ENCODE measurements at places on chromosomes 7 and 10.
A peak's percentile ranks its signal among the peaks of the same experiment; 100 is the strongest.

GRCh38 chr10:71622154-71622526 lies 97.4 kb downstream of the C10orf105 start:
- peak; percentile 30 for DNase-seq

DNA sequence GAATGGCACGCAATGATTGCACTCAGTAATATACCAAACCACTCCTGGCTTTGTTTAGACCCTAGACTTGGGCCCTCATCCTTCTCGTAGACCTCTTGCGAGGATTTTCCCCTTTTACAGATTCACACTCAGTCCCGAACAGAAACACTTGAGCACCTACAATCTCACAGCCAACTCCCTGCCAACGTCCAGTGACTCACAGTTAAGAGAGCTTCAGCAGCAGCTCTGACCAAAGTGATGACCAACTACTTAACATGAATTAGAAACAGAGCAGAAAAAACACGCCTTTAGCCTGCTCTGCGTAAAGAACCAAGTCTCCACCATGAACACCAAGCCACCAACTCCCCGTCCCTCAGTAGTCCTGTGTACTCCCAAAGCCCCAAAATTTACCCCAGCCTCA lies 2.2 kb downstream of the DNAJC30 start:
- no peak for DNase-seq

DNA sequence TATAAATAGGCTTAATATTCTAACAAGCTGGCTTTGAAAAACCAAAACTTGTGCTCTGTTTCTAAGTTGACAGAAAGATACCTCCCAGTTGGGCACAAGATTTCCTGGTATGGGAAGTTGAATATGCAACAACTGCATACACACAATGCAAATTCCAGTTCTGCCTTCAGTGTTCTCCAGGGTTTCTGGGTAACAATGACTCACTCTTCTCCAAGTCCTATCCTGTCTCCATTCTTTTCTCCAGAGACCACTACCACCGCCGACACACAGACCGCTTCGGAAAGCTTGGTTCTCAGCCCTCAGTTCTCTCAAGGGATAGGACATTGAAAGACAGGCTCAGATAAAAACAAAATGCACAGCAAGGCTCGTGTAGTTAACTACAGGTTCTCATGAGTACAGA lies 12.2 kb downstream of the PDE1C start:
- DNase-seq, result no peak

DNA sequence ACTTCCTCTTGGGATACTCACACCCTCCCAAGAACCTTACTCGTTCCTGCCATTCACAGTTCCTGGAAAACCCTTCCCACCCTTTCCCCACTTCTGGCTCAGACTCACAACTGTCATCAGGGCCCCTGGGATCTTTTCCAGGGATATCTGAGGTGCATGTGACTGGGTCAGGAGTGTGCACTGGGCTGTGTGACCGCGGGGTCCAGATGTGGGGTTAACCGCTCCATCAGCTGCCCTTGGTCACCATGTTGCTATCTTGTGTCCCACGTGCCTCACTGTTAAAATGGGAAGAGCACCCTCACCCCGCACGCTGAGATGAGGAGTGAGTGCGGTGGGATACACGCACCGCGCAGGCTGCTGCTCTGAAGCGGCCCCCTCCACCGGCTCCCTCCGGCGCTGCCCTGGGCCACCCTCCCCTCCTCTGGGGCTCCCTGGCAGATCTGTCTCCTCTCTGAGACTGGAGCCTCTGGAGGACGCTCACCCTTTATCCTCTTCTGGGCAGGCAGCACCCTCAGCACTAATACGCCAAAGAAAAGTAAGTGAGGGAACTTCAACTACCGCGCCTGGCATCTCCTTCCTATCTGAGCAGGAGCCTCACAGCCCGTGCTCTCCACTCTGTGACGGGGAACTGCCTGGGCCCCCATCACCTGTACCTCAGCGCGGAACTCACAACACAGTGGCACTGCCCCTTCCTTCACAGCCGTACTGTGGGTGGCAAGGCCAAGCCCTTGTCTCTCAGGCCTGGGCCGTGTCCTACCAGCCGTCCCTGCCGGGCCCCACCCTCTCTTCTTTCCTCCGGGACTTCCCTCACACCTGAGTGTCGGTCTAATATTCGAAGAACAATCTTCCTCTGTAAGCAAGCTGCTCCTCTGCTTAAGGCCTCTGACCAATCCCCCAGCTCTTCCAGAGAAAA lies 15.6 kb downstream of the COBL start:
- DNase-seq, result no peak

DNA sequence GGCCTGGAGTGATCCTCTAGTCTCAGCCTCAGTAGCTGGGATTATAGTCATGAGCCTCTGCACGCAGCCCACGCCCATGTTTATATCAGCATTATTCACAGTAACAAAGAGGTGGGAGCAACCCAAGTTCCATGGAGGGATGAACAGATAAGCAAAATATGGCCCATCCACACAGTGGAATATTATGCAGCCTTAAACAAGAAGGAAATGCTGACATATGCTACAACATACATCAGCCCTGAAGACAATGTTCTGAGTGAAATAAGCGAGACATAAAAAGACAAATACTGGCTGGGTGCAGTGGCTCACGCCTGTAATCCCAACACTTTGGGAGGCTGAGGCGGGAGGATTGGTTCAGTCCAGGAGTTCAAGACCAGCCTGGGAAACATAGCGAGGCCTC lies 21.5 kb upstream of the PFKFB3 start:
- no peak for DNase-seq

DNA sequence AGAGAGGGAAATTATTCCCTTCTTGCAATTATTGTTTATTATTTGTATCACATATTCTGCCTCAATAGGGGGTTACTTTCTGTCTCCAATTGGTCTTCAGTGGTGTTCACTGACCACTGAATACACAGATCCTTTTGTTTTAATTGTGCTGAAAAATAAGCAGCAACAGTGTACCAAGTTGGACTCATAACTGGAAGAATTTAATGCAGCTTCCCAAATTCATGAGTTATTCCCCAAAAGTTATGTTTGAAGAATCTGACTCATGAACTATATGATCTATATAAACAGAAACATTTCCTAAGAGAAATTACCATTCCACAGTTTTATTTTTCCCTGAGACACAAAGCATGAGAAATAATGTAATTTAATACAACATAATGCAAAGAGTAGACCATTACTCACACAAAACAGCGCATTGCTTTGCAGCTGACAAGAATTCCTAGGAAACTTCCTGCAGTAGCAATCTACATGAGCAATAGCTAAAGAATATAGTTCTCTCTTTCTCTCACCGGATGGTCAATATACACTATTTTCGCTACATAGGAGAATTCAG lies 479.2 kb downstream of the HTR7 start:
- DNase-seq, result no peak

DNA sequence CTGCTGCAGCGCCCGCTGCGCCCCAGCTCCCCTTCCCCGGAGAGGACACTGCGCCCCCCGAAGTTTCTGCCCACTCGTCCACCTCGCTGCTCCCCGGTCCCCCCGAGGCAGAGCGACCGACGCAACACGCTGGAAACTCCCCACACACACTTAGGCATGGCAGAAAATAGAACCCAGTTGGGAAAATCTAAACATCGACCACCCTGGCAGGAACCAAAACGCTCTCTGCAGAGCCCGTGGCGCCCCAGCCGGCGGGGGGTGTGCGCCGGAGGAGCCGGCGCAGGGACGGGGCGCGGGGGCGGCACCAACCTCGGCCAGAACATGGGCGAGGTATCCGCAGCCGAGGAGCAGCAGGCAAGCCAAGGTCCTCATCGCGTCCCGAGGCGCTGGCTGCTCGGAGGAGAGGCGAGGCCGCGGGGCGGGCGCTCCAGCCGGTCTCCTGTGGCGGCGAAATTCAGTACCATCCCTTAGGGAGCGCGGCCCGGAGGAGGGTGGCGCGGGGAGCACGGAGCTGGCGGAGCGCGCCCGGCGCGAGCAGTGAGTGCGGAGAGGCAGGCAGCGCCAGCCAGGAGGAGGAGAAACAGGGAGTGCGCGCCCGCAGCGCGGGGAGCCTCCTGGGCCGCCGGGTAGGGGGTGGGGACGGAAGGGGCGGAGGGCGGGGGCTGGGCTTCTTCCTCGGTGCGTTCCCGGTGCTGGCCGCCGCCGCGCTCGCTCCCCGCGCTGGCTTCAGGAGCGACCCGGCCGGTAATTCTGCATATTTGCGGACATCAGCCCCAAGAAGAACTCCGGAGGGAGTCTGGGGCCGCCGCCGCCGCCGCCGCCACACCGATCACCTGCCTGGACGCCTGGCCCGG lies 789 bp downstream of the PDGFA start:
- DNase-seq, result peak; percentile 87

DNA sequence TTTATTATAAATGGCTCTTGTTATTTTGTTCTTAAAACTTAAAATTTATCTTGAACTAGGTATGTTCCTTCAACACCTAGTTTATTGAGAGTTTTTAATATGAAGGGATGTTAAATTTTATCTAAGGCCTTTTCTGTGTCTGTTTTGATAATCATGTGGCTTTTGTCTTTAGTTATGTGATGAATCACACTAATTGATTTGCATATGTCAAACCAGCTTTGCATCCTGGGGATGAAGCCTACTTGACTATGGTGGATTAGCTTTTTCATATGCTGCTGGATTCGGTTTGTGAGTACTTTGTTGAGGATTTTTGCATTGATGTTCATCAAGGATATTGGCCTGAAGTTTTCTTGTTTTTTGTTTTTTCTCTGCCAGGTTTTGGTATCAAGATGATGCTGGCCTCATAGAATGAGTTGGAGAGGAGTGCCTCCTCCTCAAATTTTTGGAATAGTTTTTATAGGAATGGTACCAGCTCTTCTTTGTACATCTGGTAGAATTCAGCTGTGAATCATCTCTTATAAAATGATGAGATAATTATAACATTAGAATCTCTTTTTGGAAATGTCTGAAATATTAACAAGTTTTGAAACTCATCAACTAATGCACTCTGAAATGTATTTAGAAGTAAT lies 78.7 kb upstream of the AGR3 start:
- no peak for DNase-seq

DNA sequence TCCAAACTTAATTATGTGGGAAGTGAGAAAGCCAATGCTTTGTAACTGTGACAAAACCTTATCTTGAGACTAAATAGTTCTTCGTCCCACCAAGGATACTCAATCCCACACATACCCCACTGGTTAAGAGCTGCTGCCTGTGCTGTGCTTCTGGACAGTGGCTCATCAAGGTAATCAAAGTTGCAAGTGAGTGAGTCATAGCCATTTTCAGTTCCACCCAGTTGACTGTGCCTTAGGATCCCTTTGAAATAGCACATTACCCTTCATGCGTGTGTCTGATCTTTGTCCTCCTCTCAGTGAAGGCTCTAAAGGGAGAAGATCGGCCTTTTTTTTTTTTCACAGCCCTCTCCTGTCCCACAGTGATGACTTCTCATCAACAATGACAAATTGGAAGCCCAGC lies 706.0 kb upstream of the AUTS2 start:
- no peak for DNase-seq

DNA sequence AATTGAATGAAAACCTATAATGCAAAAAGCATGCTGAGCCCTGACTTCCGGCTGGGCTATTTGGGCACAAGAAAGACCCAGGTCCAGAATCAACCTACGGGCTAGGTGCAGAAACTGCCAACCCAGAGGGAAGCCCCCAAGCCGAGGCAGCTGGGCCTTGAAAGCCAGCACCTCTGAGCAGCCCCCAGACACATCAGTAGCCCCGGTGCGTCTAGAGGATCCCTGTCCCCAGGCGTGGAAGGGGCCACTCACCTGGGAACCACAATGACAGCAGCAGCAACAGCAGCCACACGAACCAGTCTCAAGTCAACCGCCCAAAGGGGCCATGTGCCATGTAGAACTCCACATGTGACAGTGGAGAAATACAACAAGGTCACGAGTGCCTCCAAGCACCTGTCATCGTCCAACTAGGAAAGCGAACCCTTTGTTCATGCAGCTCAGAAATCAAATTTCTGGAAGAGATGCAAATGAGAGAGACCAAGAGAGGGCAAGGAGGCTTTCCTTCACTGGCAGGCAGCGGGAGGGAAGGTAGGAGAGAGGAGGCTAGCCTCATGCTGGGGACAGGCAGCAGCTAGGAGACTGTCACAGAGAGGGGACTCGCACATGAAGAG lies 57.5 kb upstream of the CHST15 start:
- DNase-seq, result no peak

- no peak for DNase-seq
Measured at GRCh38 chr7:120218712-120219111, 54.3 kb upstream of the KCND2 start.

DNA sequence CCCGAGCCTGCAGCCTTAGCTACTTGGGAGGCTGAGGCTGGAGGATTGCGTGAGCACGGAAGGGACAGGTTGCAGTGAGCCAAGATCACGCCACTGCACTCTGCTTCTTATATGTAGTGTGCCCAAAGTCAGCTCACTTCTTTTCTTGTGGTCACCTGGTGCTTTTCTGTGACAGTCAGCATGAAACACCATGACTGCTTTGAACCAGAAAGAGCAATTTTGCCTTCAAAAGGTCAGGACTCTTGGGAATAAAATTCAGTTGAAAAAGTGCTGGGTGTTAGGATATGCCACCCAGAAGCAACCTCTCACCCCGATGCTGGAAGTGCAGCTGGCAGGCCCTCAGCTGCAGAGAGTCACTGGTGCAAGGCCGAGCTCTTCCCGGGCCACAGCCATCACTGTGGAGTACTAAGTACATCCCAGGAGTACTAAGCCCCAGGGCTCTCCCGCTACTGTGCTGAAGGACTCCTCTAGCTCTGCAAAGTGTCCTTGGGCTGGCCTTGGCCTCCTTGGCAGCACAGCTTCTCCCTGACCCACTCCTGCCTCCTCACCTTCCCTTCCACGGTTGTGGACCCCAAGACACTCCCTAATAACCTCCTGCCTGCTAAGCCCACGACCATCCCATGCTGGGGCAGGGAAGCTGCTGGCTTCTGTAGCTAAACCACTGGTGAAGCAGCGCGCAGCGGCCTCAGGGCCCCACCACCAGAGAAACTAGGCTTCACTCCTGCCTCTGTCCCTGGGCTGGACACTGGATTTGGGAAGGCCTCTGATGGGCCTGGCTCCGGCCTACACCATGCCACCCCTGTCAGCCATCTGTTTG lies 17.6 kb upstream of the GDI2 start:
- no peak for DNase-seq

DNA sequence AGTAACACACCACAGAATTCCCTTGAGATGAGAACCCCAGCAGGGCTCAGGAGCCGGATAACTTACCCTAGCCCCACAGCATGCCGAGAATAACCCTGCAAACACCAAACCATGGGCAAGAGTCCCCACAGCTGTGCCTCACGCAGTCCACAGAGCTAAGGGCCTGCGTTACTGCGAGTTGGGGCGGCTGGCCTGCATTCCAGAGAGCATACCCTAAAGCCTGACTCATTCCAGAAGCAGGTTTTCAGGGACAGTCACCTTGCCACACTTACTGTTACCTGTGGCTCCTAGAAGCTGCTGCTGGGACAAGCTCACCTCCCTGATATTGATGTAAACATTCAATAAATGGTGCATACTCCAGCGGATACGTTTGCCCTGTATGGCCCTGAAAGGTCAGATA lies 18.6 kb downstream of the FGFR2 start:
- no peak for DNase-seq

Measured in right lobe of liver (tissue), 6 donors.